WTC11 (cell line): ENCODE measurements at places on chromosomes 5 and 9. TPM values are rescaled to one million over a fixed set of nuclear protein-coding genes. Genes with fewer than 3 reads are reported as not detected.

The F12 gene
- total RNA-seq, result 10.0 to 12.8 TPM (median 12.1 TPM) in 3 replicates

The CKMT2 gene
- total RNA-seq, result 1.8 to 3.1 TPM (median 2.4 TPM) in 3 replicates

- no peak for DNase-seq
Observed at GRCh38 chr5:36054647-36055046, 12.0 kb downstream of the UGT3A2 start.

GRCh38 chr5:179978792-179979191 lies 71.1 kb upstream of the TBC1D9B start:
- no peak for DNase-seq

- peak; percentile 69 for DNase-seq
Observed at GRCh38 chr5:75050415-75050814, 1.9 kb downstream of the GCNT4 start.

The SOX30 gene
- 0.41 to 0.55 TPM (median 0.46 TPM) in 3 replicates for total RNA-seq

The SYK gene
- 5.8 to 7.4 TPM (median 6.2 TPM) in 3 replicates for total RNA-seq

The CLPTM1L gene
- total RNA-seq, result 73.4 to 92.8 TPM (median 73.8 TPM) in 3 replicates
